Activated CD8-positive, alpha-beta T cell treated with anti-CD3 and anti-CD28 coated beads, Interleukin-2, amount 10 ng/mL, durations not matched to agents 7 days and 5 days (primary cell): ENCODE measurements at places on chromosomes 4 and X. TPM values are rescaled to one million over a fixed set of nuclear protein-coding genes. Genes with fewer than 3 reads are reported as not detected.

Gene MYOZ2
- not detected for total RNA-seq

GRCh38 chr4:158945529-158946108, 157.3 kb upstream of the RAPGEF2 start:
- H3K36me3 ChIP-seq = no peaks in the 10 kb centered on the region
- no peak overlapping the region for H3K27ac ChIP-seq
- no peak for DNase-seq
- no peak overlapping the region for H3K4me3 ChIP-seq

Gene ODAPH
- not detected for total RNA-seq

Gene RIPPLY1
- not detected for total RNA-seq

DNA sequence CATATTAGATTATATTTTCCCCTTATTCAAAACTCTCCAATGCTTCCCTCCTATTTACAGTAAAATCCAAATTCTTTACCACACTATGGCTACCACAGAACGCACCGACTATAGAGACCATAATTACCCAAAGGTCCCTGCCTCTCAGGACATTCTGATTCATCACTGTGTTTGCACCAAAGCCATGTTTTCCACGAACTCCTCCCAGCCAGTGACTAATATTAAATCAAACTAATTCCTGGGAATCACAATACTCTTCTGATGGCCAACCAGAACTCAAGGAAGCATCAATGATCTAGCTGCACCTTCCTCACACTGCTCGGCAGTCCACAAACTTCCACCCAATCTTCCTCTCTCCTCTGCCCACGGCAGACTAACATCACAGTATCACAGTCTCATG, 24.2 kb upstream of the EDNRA start:
- no peak overlapping the region for H3K27ac ChIP-seq
- H3K4me1 ChIP-seq = no peaks in the 10 kb centered on the region
- DNase-seq = no peak
- no peaks in the 10 kb centered on the region for H3K27me3 ChIP-seq
- no peaks in the 10 kb centered on the region for H3K36me3 ChIP-seq
- H3K4me3 ChIP-seq = no peak overlapping the region

- H3K4me1 ChIP-seq = peaks cover 36% of the 10 kb centered on the region
- DNase-seq = peak; percentile 41
- H3K27ac ChIP-seq = peak overlapping the region; percentile 45
- peaks cover 2% of the 10 kb centered on the region for H3K36me3 ChIP-seq
- H3K4me3 ChIP-seq = peak overlapping the region; percentile 5
Observed at GRCh38 chr4:108849611-108850168, 86.8 kb upstream of the ETNPPL start.
